NCI-H2081 treated with DMSO at 0.1 percent for 48 hours (cell line): ENCODE measurements at places on chromosomes 11 and 22.

DNA sequence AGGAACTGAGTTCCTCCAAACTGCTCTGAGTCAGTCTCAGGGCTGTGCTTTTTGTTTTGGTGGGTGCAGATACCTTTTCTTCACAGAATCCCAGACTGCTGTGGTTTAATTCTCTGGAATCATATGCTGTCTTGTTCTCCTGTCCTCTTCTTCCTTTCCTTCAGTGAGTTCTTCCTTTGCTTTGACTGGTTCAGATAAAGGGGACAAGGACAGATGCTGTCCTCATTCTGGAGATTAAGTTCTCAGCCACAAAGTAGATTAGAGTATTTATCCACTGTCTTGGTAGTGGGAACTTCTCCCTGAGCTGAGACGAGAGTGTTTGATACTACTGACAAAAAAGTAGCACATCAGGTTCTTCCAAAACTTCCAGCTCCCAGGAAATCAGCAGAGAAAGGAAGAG, 13.3 kb downstream of the ZDHHC5 start:
- no peak for DNase-seq

- no peak for DNase-seq
Measured at GRCh38 chr11:115488945-115489344, 15.3 kb downstream of the CADM1 start.

GRCh38 chr11:31826536-31827438, 15.7 kb upstream of the PAX6 start:
- DNase-seq: no peak

GRCh38 chr22:23106344-23106743, 35.4 kb downstream of the RSPH14 start:
- DNase-seq: no peak

DNA sequence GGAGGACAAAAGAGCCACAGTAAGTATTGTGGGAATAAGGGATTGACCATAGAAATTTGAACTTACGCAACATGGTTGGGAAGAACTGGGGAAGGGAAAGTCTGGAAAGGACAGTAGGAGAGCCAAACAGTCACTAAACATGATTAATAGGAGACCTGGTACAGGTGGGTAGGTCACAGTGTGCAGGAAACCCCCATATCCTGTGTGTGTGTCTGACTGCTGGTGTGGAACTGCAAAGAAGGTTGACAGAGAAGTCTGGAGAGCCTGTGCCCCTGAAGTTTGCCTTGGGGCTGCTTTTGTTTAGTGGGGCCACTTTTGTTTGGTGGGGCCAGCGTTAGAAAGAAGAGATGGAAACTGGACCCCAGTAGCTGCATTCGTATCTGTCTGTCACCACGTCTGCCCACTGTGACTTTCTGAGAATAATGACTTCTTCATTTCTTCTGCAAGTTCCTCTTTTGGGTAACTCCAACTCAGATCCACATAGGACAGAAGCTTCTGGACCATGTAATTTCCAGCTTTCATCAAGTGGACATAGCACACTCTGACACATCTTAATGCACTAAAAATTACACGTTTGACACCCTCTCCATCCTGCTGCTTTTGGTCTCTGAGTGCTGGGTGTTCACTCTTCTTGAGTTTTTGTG, 126.8 kb upstream of the RAG2 start:
- DNase-seq: no peak
